Suppressor macrophage treated with lipopolysaccharide for 1 hour (primary cell): ENCODE measurements at places on chromosomes 11 and 22.

- no peak for DNase-seq
Observed at GRCh38 chr22:36727110-36727509, 23.6 kb upstream of the CACNG2 start.

DNA sequence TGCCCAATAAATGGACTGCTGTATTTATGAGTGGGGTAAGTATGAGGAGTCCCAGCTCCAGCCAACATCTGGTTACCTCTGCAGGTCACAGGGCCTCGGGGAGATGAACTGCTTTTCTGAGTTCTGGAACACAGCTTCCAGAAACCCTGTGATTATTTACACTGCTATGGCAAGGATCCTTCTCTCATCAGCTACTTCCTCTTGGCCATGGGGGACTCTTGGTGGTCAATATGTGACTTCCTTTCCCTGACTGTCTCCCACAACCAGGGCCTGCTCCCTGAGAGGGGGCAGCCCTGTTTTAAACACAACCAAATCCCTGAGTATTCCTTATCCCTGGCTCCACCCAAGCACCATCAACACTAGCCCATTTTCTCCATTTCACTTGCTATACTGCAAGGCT is 10.0 kb downstream of the RHOG start:
- DNase-seq, result peak; percentile 56

- no peak for DNase-seq
Observed at GRCh38 chr11:119480380-119481020, 57.5 kb upstream of the THY1 start.

DNA sequence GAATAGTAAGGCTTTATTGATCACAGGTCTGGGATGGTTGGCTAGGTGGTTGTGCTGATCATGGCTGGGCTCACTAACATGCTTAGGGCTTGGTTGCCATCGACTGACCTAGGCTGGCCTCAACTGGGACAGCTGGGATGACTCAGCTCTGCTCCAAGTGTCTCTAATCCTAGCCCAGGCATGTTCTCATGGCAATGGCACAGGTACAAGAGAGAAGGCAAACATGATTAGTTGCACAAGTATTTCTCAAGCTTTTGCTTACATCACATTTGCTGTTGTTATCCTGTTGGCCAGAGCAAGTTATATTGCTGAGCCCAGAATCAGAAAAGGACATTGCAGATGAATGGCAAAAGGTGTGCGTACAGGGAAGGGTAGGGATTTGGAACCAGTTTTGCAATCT is 68.5 kb upstream of the SLC35C1 start:
- no peak for DNase-seq

DNA sequence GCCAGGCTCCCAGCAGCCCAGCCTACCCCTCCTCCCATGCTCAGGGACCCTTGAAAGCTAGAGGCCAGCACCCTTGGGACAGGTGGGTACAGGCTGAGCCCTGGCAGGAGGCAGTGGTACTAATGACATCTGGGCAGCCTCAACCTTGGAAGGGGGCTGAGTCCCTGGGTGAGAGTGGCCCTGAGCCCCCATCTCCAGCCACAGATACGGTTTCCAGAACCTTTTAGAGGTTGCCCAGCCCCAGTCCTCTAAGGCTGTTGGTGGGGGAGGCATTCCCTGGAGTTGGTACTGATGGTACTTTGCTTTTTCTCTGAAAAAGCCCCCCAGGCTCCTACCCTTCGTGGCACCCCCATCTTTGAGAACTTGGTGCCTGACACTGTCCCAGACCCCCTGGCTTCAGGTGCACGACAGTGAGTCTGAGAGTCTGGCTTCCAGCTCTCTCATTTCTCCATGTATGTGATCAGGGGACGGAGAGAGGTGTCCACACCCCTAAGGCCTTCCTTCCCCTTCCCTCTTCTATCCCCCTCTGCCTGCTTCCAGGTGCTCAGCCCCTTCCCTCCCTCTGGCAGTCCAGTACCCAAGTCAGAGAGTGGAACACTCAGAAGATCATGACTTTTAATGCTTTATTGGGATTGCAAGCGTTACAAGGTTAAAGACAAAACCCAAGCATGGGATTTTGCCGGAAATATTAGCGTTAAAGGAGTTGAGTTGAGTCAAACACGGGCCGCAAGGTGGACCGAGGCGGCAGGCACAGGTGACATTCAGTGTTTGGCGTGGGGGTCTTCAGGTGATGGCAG is 10.5 kb downstream of the IGF2 start:
- no peak for DNase-seq

DNA sequence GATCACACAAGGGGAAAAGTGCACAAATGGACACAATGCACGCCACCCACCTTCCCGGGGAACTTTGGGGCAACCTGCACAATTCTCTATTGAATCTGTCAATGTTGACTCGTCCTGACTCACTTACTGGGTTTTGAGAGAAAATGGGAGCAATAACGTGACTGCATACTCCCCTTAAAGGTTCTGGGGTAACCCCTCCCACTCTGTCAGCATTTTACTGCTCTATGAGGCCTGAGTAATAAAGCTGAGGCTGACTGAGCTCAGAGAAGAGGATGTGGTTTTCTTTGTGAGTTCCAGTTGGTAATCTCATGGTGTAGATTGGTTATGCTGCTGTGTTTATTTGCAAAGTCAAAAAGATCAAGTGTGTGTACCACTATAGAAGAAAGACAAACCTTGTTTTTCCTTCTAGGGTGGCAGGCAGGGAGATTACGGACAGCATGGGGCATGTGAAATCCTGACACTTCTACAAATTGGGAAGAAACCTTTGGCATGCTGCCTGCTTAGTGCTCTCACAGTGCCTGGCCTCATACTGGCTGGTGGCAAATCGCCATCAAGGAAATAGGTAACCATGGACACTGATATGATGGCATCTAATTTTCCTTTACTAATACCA is 16.1 kb upstream of the APOA1 start:
- peak; percentile 85 for DNase-seq

DNA sequence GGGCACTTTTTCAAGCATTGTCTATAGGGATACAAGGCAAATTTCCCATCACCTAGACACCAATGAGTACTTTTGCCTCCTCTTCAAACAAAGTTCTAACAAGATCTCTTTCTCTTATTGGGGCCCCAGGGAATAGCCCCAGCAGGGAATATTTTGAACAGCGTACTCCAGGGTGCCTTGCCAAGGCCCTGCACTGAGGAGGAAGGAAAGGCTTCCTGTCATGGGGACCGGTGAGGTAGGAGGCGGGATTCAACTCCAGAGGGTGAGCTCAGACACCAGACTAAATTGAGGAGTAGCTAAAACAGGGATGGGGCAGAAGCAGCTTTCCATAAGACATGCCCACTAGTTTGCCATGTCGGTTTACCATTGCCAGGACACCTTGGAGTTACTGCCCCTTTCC is 28.0 kb upstream of the OR56B4 start:
- no peak for DNase-seq

DNA sequence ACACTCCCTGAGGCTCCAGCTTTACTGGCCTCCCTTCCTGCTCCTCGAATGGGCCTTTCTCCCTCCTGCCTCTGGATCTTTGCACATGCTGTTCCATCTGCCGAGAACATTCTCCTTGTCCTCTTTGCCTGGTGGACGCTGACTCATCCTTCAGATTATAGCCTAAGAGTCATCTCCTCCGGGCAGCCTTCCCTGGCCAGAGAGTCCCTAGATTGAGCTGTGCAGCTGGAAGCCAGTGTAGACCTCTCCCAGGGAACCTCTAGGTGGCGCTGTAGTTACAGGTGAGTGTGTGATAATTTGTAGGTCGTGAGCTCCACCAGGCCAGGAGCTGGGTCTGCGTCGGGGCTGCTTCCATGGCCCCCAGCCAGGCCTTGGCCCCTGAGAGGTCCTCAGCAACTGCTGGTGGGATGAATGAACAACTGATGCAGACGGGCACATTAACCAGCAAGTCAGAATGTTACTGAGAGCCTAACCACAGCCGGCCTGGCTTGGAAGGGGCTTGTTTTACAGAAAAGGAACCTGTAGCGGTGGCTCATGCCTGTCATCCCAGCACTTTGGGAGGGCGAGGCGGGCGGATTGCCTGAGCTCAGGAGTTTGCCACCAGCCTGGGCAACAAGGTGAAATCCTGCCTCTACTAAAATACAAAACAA is 8.7 kb downstream of the PNPLA5 start:
- DNase-seq, result peak; percentile 64
